Karpas-422 (cell line): ENCODE measurements at places on chromosomes 16 and 17. TPM values are rescaled to one million over a fixed set of nuclear protein-coding genes. Genes with fewer than 3 reads are reported as not detected.

DNA sequence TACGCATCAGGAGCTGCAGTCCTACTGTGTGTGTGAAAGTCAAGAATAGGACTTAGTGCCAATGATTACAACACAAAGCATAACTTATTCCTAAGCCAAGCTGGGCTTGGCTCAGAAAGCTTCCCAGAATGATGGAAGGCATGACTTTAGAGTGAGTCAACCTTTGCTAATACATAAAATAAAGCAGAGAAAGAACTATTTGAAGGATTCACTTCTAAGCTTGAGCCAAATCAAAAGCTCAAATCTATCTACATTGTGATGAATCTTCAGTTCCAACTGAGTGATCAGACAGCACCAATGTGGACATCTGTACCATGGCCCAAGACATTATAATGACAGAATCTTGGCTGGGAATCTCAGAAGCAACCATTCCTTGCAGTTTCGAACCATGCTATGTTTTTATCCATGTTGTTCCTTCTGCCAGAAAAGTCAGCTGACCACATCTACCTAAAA lies 41.4 kb downstream of the SMG6 start:
- DNase-seq = no peak
- no peaks in the 10 kb centered on the region for H3K27me3 ChIP-seq
- H3K4me1 ChIP-seq = no peaks in the 10 kb centered on the region
- no peak overlapping the region for H3K27ac ChIP-seq
- no peak overlapping the region for H3K4me3 ChIP-seq

DNA sequence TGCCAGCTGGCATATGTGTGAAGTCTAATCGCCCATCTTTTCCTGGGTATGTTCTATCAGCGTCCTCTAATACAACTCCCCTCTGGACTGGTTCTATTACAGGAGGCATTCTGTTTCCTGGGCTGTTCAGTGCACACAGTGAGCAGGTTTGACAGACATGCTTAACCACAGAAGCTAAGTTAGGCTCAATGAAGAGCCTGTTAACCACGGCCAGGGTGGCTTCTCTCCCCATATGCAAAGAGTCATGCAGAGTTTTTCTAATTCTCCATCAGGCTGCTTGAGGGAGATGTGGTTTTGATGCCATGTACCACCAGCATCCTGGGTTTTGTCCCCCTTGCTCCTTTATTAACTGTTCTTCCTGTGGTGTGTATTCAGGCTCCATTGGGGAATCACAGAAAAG lies 57.2 kb upstream of the ALOX12 start:
- H3K36me3 ChIP-seq = no peaks in the 10 kb centered on the region
- no peak overlapping the region for H3K27ac ChIP-seq
- no peaks in the 10 kb centered on the region for H3K27me3 ChIP-seq
- peaks cover 29% of the 10 kb centered on the region for H3K4me1 ChIP-seq
- DNase-seq = peak; percentile 43

- no peak for DNase-seq
- H3K4me1 ChIP-seq = no peaks in the 10 kb centered on the region
- no peaks in the 10 kb centered on the region for H3K36me3 ChIP-seq
- no peak overlapping the region for H3K27ac ChIP-seq
- H3K4me3 ChIP-seq = no peak overlapping the region
These were observed 36.3 kb downstream of the LYRM9 start for GRCh38 chr17:27856676-27857432.

DNA sequence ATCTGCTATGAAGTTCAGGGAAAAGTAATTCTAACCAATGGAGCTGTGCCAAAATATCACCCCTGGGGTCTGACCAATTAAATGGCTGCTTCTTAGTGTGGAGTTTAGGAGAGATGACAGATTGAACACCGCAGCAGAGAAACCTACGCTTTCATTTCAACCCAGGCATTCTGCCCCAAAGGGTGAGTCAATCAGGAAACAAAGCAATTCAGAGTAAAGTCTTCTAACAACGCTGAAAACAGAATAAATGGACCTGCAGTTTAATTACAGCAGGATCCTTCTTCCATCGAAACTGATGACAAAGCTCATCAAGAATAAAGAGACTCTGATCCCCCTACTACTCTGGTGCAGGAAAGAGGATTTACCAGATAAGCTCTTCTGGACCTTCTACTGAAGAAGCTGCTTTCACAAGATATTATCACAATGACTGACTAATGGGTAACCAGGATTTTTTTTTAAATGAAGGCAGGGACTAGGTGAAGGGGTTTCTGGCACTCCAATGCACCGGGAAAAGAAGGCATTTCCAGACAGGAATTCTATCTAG lies 16.7 kb downstream of the RFFL start:
- H3K27me3 ChIP-seq = no peaks in the 10 kb centered on the region
- H3K4me3 ChIP-seq = no peak overlapping the region
- peaks cover 46% of the 10 kb centered on the region for H3K4me1 ChIP-seq
- DNase-seq = no peak
- H3K36me3 ChIP-seq = no peaks in the 10 kb centered on the region
- peak overlapping the region; percentile 35; the same call in 1 of the 2 replicates for H3K27ac ChIP-seq

DNA sequence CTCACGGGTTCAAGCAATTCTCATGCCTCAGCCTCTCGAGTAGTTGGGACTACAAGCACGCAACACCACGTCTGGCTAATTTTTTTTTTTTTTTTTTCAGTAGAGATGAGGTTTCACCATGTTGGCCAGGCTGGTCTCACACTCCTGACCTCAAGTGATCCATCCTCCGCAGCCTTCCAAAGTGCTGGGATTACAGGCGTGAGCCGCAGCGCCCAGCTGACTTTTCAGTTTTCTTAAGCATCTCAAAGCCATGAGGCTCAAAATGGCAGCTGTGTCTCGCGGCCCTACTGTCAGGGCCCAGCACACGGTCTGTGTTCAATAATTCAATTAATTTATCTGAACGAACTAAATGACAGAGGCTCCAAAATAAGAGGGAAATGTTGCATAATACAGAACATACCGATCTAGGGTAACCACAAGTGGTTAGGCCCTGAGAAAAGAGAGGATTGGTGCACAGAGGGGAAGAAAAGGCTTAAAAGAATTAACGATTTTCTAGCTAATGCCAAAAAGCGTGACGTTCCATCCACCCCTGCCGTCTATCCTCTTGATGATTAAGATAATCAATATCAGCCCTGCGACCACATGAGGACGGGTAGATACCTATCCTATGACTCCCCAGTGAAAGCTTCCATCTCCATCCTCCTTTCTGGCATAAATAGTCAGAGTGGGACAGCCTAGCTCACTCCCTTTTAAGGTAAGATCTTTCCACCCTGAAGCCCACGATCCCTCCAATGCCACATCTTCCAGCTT lies 136.9 kb downstream of the SLC39A11 start:
- no peaks in the 10 kb centered on the region for H3K27me3 ChIP-seq
- DNase-seq = no peak
- no peaks in the 10 kb centered on the region for H3K36me3 ChIP-seq

GRCh38 chr17:77527836-77528505 lies 387.2 kb downstream of the SEC14L1 start:
- no peaks in the 10 kb centered on the region for H3K36me3 ChIP-seq
- H3K27ac ChIP-seq = no peak overlapping the region
- no peaks in the 10 kb centered on the region for H3K4me1 ChIP-seq
- DNase-seq = no peak
- H3K27me3 ChIP-seq = no peaks in the 10 kb centered on the region

GRCh38 chr17:50117202-50118051 lies 12.5 kb downstream of the SAMD14 start:
- DNase-seq = no peak
- H3K4me3 ChIP-seq = no peak overlapping the region
- no peaks in the 10 kb centered on the region for H3K4me1 ChIP-seq
- no peaks in the 10 kb centered on the region for H3K36me3 ChIP-seq
- H3K27me3 ChIP-seq = no peaks in the 10 kb centered on the region
- no peak overlapping the region for H3K27ac ChIP-seq

GRCh38 chr17:53619025-53619424 lies 203.7 kb upstream of the KIF2B start:
- no peaks in the 10 kb centered on the region for H3K27me3 ChIP-seq
- no peaks in the 10 kb centered on the region for H3K36me3 ChIP-seq
- no peak overlapping the region for H3K27ac ChIP-seq
- no peak overlapping the region for H3K4me3 ChIP-seq

- no peak overlapping the region for H3K27ac ChIP-seq
- peak overlapping the region; percentile 79; the same call in 1 of the 2 replicates for H3K4me3 ChIP-seq
- peaks cover 24% of the 10 kb centered on the region for H3K4me1 ChIP-seq
- DNase-seq = no peak
- no peaks in the 10 kb centered on the region for H3K36me3 ChIP-seq
These were observed 129 bp downstream of the IRX5 start for GRCh38 chr16:54930869-54931119.

DNA sequence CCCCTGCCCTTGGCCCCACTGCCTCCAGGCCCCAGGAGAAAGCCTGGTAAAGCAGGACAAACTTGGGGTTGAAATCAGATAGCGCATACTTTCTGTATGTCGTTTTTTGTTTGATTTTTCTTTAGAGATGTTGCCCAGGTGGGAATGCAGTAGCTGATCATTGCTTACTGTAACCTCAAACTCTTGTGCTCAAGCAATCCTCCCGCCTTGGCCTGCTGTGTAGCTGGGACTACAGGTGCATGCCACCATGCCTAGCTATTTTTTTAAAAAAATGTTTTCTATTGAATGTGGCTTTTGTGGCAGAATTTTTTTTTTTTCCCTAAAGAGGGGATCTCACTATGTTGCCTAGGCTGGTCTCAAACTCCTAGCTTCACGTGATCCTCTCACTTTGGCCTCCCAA lies 11.1 kb upstream of the CCL5 start:
- no peaks in the 10 kb centered on the region for H3K27me3 ChIP-seq
- no peaks in the 10 kb centered on the region for H3K4me1 ChIP-seq
- H3K27ac ChIP-seq = no peak overlapping the region
- no peak overlapping the region for H3K4me3 ChIP-seq
- DNase-seq = no peak
- H3K36me3 ChIP-seq = no peaks in the 10 kb centered on the region

GRCh38 chr16:79750311-79750710 lies 149.8 kb upstream of the MAF start:
- H3K4me1 ChIP-seq = no peaks in the 10 kb centered on the region
- no peak for DNase-seq
- H3K27me3 ChIP-seq = no peaks in the 10 kb centered on the region
- no peak overlapping the region for H3K4me3 ChIP-seq
- H3K27ac ChIP-seq = no peak overlapping the region
- no peaks in the 10 kb centered on the region for H3K36me3 ChIP-seq

HGS gene
- 57.2 and 90.1 TPM in 2 replicates for total RNA-seq

RHBDL3 gene
- total RNA-seq = not detected in 2 replicates

GRCh38 chr17:278676-279059 lies 73.9 kb downstream of the RPH3AL start:
- no peaks in the 10 kb centered on the region for H3K27me3 ChIP-seq
- DNase-seq = no peak
- H3K27ac ChIP-seq = no peak overlapping the region
- no peaks in the 10 kb centered on the region for H3K36me3 ChIP-seq
- H3K4me1 ChIP-seq = no peaks in the 10 kb centered on the region

- no peaks in the 10 kb centered on the region for H3K27me3 ChIP-seq
- H3K27ac ChIP-seq = no peak overlapping the region
- DNase-seq = no peak
- 0 out of 2 replicates have a peak, but pooled peaks cover 3% of the 10 kb centered on the region for H3K4me1 ChIP-seq
These were observed 27.1 kb downstream of the TMEM235 start for GRCh38 chr17:78258323-78259191.

GRCh38 chr16:89365044-89365467 lies 125.3 kb downstream of the ANKRD11 start:
- DNase-seq = no peak
- no peak overlapping the region for H3K4me3 ChIP-seq
- H3K36me3 ChIP-seq = no peaks in the 10 kb centered on the region
- 0 out of 2 replicates have a peak, but pooled peaks cover 3% of the 10 kb centered on the region for H3K4me1 ChIP-seq
- no peaks in the 10 kb centered on the region for H3K27me3 ChIP-seq

DNA sequence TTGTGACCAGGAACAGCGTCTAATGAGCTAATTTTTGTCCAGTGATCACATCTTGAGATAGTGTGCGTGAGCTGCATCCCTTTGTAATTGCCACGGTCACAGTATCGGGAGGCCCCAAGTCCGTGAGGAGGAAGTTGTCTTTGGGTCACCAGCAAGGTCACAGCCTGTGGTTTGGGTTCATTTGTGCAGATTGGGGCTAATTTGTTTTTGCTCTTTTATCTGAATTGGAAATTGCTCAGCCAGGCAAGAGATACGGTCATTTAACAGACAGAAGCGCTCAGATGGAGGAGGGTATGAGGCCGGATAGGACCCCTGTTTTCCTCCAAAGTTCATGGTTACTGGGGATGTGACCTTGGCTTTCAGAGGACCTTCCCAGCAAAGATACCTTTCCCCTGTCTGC lies 174.1 kb downstream of the SNX29 start:
- no peaks in the 10 kb centered on the region for H3K36me3 ChIP-seq
- no peak overlapping the region for H3K27ac ChIP-seq
- no peak overlapping the region for H3K4me3 ChIP-seq
- H3K4me1 ChIP-seq = peaks cover 25% of the 10 kb centered on the region

GRCh38 chr17:40062329-40063186 lies at the start of gene THRA:
Gene THRA, plus strand, starts transcription at chr17:40062965. Its CDS starts 11,524 bp downstream, at chr17:40074489.
- H3K27me3 ChIP-seq = 0 out of 2 replicates have a peak, but pooled peaks cover 7% of the 10 kb centered on the region
- H3K4me1 ChIP-seq = peaks cover 25% of the 10 kb centered on the region
- no peaks in the 10 kb centered on the region for H3K36me3 ChIP-seq
- H3K4me3 ChIP-seq = peak within 1 kb of the TSS; percentile 84

BICDL2 gene
- total RNA-seq = not detected in 2 replicates

- no peaks in the 10 kb centered on the region for H3K27me3 ChIP-seq
- no peaks in the 10 kb centered on the region for H3K36me3 ChIP-seq
- no peak for DNase-seq
- H3K27ac ChIP-seq = no peak overlapping the region
These were observed 59.4 kb downstream of the MGAT5B start for GRCh38 chr17:76927577-76927976.

DNA sequence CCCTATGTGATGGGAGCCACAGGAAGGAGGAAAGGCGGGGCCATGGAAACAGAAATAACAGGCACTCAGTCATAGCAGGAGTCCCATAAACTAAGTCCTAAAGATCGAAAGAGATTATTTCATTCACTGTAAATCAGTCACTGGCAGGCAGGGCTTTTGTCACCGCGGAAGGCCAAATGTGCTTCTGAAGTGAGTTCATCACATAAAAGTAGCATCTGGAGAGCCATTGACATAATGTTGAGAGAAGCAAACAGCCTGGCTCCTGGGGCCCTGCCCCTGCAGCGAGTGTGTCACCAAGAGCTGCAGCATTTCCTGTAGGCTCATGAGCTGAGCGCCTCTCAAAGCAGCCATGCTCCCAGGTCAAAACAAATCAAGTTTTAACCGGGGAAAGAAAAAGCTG lies 476.2 kb downstream of the HAPSTR1 start:
- H3K36me3 ChIP-seq = no peaks in the 10 kb centered on the region
- H3K27me3 ChIP-seq = no peaks in the 10 kb centered on the region
- H3K27ac ChIP-seq = no peak overlapping the region

- no peak overlapping the region for H3K27ac ChIP-seq
- no peak for DNase-seq
- no peaks in the 10 kb centered on the region for H3K4me1 ChIP-seq
- no peak overlapping the region for H3K4me3 ChIP-seq
- no peaks in the 10 kb centered on the region for H3K27me3 ChIP-seq
- no peaks in the 10 kb centered on the region for H3K36me3 ChIP-seq
These were observed 9.7 kb downstream of the GAA start for GRCh38 chr17:80110927-80111701.

DNA sequence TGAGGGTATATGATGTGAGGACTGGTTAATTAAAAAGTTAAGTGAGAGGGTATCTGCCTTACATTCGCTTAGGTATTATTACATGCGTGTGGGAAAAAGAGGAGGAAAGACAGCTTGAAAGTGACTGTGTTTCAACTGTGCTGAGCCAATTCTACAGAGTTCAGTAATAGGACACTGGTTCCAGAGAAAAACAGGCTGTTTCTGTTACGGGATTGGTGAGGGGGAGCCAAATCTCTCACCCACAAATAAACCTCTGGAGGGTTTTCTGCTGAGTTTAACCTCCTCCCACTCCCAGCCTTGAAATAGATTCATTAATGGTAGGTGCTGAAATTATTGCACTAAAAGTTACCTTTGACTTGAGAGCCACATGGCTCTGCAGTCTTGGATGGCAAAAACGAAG lies 3.9 kb upstream of the KRT26 start:
- no peak for DNase-seq
- no peak overlapping the region for H3K27ac ChIP-seq
- H3K27me3 ChIP-seq = no peaks in the 10 kb centered on the region
- no peaks in the 10 kb centered on the region for H3K4me1 ChIP-seq
- no peak overlapping the region for H3K4me3 ChIP-seq
- no peaks in the 10 kb centered on the region for H3K36me3 ChIP-seq
